NCI-H2081 (cell line): ENCODE measurements at places on chromosomes 2 and 18.
A peak's percentile ranks its signal among the peaks of the same experiment; 100 is the strongest.

- DNase-seq: no peak
Measured at GRCh38 chr18:24674200-24674599, 213.8 kb downstream of the HRH4 start.

GRCh38 chr2:171547720-171548119 is 25.4 kb downstream of the CYBRD1 start:
- no peak for DNase-seq

GRCh38 chr18:13416848-13417247 is 198.3 kb downstream of the LDLRAD4 start:
- no peak for DNase-seq

DNA sequence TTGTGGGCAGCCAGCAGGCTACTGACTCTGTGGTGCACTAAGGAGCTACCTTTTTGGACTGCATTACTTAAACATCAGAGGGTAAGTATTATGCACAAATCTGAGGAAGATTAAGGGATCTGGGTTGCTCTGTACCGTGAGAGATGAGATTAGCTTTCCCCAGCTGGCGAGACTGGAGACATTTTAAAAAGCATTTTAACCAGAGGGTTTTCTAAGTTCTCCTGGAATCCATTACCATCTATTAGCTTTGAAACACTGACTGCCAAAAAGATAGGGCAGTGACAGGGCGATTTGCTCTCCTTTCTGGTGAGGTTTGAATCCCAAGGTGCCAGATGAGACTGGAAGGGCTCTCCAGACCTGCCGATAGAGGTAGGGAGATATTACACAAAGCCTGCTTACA is 63.2 kb downstream of the LYPD6 start:
- DNase-seq: no peak

GRCh38 chr2:240622531-240623235 is 2.6 kb upstream of the GPR35 start:
- peak; percentile 25 for DNase-seq

DNA sequence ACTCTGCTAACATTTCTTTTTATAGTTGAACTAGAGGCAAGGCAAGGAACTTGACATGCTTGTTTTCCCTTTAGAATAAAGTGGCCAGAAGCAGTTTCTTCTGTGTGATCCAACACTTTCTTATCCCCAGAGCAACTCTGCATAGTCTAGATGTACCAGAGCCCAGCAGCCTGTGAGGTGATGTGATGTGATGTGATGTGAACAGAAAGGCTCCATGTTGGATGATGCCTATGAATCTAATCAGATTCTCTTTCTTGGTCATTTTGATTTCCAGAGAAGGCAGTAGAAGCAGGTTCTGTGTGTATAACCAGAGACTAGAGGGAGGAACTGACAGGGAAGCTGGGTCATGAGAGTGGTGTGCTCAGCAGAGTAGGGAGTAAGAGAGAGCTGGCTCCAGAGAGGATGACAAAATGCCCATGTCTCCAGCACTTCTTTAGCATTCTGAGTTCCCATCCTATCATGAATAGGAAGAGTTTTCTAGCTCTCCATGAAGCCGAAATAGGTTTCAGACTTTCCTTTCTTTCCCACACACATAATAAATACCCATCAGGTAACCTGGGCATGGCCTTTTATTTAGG is 31.0 kb upstream of the PTH2R start:
- no peak for DNase-seq

DNA sequence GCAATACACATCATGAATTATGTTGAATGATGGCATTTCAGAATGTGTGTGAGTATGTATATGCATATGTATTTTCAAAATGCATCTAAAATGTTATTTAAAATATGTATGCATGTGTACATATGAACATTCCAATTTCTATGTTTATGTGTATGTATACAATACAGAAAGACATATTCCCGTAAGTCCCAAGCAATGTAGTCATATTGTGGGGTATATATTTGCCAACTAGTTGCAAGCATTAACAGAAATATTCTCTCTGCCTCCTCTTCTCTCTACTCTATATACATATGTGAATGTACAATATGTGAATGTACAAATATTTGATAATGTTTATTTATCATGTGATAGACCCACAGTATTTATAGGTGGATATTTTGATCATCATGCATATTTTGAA is 345.8 kb upstream of the ZEB2 start:
- no peak for DNase-seq

DNA sequence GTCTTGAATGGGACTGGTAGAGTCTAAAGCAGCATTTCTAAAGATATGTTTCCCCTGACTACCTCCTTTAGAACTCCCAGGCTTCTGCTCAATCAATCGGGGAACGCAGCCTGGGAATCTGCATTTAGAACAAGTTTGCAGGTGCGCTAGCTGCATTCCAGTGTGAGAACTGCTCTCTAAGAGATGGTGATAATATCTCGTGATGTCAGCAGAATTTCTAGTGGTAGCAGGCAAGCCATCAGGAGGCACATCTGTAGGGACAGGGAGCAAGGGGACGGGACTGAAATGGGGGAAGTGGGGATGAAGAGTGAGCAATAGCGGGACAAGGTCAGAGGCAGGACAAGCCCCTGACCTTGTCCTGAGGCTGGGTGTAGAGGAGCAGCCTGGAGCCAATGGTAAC is 120.3 kb upstream of the DNMT3A start:
- no peak for DNase-seq

GRCh38 chr2:85801871-85802270 is 48.1 kb downstream of the ATOH8 start:
- no peak for DNase-seq

- no peak for DNase-seq
Measured at GRCh38 chr2:233083782-233084181, 23.6 kb downstream of the INPP5D start.

DNA sequence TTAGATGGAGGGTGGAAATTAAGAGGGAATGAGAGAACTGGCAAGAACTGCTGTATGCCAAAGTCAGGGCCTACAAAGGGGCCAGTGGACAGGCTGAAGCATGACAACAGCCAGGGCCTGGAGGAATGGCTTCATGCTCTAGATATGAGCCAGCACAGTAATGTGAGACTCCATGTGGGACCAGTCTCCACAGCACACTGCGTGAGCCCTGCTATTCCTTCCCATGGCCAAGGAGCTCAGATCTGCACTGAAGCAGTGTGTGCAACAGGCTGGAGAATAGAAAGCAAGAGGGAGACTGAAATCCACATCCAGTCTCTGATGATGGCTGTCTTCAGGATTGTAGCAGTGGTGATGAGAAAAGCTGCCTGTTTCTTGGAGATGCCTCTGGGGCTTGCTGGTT is 162.8 kb downstream of the TPGS2 start:
- DNase-seq: no peak

DNA sequence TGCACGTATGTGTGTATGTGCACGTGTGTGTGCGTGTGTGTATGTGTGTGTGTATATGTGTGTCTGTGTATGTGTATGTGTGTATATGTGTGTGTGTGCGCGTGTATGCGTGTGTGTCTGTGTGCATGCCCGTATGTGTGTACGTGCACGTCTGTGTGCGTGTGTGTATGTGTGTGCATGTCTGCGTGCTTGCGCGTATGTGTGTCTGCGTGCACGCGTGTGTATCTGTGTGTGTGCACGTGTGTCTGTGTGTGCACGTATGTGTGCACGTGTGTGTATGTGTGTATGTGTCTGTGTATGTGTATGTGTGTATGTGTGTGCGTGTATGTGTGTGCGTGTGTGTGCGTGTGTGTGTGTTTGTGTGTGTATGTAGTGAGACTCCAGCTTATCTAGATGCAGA is 97.5 kb upstream of the SPATS2L start:
- no peak for DNase-seq

DNA sequence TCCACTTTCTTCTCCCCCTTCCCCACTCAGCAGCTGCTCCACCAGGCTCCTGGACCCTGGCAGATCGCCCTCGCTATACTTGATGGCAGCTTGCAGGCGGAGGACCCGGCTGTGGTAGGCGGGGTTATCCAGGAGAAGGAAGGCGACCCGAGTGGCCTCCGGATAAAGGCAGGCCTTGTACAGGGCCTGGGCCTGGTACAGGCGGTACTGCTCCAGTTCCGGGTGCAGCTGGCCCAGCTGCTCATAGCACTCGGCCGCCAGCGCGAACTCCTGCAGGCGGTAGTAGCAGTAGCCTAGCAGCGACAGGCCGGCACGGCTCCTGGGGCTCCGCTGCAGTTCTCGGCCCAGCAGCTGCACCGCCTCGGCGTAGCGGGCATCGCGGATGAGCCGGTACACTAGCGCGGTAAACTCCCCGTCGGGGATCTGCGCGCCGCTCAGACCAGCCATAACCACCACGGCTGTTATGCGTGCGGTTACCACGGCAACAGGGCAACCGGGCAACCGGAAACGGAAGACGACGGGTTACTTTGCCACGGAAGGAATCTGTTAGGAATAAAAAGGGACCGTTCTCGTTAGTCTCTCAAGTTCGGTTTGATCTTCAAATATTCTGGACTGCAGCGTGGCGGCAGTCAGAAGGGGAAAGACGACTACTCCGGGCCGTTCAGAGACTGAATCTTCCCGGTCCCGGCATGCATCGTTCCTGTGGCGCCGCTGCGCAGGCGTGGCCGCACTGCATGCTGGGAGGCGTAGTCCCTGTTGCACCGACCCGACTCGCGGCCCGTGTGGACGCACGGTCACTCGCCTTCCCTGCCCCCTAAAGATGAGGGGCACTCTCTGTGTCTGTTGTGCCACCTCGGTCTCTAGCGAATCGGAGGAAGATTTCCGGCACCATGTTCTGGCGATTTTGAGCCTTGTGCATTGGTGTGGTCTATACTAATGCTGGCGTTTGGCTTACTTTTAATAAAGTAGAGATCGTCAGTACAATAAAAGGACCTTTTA is 226.0 kb downstream of the AGPS start:
- peak; percentile 91 for DNase-seq
